Left colon (tissue), 2 donors: ENCODE measurements at places on chromosomes 5 and 9. TPM values are rescaled to one million over a fixed set of nuclear protein-coding genes. Genes with fewer than 3 reads are reported as not detected.

ARID3C gene
- not detected for total RNA-seq

STKLD1 gene
- total RNA-seq, result 0.36 TPM

CORO2A gene
- total RNA-seq, result 70.4 TPM

ZNF483 gene
- 2.9 TPM for total RNA-seq

SAXO1 gene
- total RNA-seq, result not detected

RAI14 gene
- 11.3 TPM for total RNA-seq

NIPAL4 gene
- 0.84 TPM for total RNA-seq

ROPN1L gene
- not detected for total RNA-seq

TNC gene
- total RNA-seq, result 3.0 TPM

GPR151 gene
- not detected for total RNA-seq

SLC6A7 gene
- 30.4 TPM for total RNA-seq

FOXE1 gene
- not detected for total RNA-seq

ZNF454 gene
- total RNA-seq, result 1.3 TPM

MEIKIN gene
- total RNA-seq, result not detected

PCDHGA4 gene
- 0.84 TPM for total RNA-seq

NOXA1 gene
- 42.6 TPM for total RNA-seq

ITGA2 gene
- 19.2 TPM for total RNA-seq

PHYHD1 gene
- total RNA-seq, result 7.1 TPM

IFNA13 gene
- not detected for total RNA-seq

PPIP5K2 gene
- 81.1 TPM for total RNA-seq

CDH9 gene
- total RNA-seq, result not detected

NUTM2F gene
- total RNA-seq, result not detected

C9orf153 gene
- not detected for total RNA-seq

LURAP1L gene
- 29.8 TPM for total RNA-seq

ADGRD2 gene
- total RNA-seq, result not detected

SURF2 gene
- total RNA-seq, result 10.9 TPM

SOHLH1 gene
- not detected for total RNA-seq

CAMK2A gene
- total RNA-seq, result 0.17 TPM

DIPK1B gene
- 2.1 TPM for total RNA-seq
